ENCODE measurements at places on chromosomes 16 and 17. TPM values are rescaled to one million over a fixed set of nuclear protein-coding genes. Genes with fewer than 3 reads are reported as not detected.

- no peak for DNase-seq
Observed at GRCh38 chr16:58582971-58583765, 46.5 kb downstream of the CNOT1 start.

DNA sequence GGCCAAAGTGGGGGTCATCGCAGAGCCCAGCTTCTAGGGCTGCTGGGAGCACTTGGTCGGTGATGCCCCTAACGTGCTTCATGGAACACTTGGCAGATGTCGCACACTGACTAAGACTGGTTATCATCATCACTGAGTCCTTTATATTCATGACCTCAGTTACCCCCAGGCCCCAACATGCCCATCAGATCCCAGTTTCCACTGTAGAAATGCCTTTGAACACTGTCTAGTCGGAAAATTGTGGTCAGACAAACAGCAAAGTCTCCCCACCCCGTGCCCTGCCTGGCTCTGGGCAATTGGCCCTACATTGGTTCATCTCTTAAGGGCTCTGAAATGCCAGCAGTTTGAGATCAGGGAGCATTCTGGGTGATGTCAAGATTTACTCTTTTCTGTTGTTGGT lies 51.3 kb downstream of the NKD1 start:
- no peak for DNase-seq

DNAI2 gene
- not detected for polyA plus RNA-seq

DNA sequence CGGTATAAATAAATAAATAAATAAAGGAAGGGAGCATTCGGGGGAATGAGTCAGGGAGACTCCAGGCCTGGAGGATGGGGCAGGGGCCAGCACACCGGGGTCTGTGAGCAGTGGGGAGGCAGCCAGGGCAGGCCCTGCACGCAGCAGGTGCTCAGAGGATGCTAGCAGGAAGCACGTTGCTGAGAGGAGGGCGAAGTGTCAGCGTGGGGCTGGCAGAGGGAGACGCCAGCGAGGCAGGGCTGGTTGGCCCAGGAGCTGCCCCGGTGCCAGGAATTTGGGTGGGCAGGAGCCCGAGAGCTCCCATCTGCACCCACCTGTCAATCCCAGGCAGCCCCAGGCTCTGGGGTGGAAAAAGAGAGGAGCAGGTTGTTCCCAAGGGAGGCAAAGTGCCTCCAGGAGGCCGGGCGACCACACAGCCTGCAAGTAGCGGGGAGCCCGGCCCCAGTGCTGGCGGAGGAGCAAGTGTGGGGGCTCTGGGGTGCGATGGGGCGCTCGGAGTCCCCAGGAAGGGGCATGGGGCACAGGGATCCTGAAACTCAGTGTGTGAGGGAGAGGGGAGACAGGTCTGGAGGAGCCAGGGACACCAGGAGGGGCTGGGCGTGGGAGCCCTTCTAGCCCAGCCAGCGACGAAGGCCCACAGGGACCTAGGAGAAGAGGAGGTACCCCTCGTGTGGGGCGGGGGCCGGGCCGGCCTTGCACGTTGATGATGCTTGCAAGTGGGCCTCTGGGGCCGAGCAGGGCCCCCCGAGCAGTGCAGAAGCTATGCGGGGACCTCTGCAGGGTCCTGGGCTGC lies 28.0 kb downstream of the SOX8 start:
- DNase-seq: no peak

GRCh38 chr16:25959221-25959620 lies 267.5 kb downstream of the HS3ST4 start:
- DNase-seq: no peak

SLC35G6 gene
- polyA plus RNA-seq: not detected

GRCh38 chr17:45222289-45222995 lies 757 bp downstream of the FMNL1 start:
- DNase-seq: no peak

GRCh38 chr17:78697554-78698343 lies 84.3 kb downstream of the CYTH1 start:
- no peak for DNase-seq

KRTAP9-2 gene
- not detected for polyA plus RNA-seq

DNA sequence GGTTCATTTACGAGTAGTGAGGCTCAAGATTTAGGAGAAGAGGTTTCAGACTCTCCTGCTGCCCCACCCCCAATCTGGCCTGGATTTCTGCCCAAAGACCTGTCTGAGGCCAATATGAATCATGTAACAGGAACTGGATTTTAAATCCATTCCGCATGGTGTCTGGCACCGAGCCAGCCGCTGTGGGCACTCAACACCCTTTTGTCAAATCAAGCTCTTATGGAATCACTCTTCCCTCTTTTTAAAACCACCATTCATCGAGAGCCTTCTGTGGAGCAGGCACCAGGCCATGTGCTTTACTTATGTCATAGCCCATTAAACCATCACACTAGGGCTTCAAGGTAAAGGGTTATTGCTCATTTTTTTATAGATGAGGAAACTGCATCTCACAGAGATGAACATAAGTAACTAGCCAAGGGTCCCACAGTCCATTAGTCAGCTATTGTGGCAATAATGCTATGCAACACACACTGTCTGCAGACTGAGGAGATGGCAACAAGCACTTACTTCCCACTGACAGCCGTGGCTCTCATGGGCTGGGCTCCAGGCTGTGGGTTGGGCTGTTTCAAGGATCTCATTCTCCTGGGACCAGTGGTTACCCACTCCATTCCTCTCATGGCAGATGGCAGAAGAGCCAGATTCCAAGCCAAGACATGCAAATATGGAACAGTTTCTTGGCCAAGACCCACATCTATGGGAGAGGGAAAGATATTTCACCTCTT lies 93.6 kb downstream of the WSCD1 start:
- no peak for DNase-seq

KRT20 gene
- not detected for polyA plus RNA-seq

DNA sequence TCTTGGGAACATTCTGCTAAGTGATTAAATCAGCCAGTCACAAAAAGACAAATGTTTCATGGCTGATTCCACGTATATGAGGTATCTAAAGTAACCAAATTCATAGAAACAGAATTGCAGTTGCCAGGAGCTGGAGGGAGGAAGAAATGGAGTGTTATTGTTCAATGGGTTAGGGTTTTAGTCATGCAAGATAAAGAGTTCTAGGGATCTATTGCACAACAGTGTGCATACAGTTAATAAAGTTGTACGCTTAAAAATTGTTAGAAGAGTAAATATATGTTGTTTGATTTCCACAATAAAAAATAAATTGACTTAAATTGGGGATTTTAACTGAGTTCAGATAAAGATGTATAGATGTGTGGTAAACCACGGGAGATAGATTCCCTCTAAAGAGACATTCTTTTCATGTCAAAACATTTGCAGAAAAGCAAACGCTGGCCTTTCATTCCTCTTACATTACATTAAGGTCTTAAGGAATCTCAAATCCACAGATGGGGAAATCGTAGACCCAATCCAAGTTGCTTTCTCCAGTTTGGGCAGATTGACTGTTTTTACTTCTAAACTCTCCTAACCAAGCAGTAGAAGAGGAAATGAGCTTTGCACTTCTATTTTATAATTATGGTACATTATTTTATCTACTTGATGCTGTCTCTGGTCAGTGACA lies 4.6 kb downstream of the PRDM7 start:
- no peak for DNase-seq

DNA sequence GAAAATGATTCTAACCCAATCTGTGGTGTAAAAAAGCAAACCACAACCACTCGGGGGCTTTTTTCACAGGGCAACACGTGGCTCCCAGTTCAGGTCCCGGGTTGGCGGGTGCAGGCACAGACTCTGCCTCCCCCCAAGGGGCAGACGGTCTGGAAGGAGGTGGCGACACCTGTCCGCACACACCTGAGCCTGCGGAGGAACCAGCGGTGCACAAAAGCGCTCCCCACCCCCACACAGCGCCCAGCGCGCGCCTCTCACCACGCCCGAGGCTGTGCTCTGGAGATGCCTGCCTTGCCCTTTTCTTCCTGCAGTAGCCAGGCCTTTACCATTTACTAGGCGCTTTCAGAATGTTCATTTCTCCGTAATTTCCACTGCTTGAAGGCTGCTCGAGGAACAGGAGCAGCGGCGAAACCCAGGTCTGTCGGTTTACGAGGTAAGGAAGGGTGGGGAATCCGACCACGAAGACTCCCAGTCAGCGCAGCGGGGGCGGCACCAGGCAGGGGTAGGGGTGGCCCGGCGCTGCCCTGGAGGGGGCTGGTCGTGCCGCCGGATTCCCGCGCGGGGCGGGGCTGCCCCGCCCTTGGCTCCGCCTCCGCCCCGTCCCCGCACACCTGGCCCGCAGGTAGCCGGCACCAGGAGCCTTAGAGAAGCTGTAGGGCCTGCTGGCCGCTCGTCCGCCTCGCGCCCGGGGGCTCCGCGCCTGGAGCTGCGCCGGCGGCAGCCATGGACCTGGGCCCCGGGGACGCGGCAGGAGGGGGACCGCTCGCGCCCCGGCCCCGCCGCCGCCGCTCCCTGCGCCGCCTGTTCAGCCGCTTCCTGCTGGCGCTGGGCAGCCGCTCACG lies at the start of gene USP43:
Gene USP43, plus strand, starts transcription at position 608 of the 842 bp plus-strand sequence. Its CDS starts 116 bp downstream, at position 724.
- DNase-seq: peak; percentile 35

- no peak for DNase-seq
Observed at GRCh38 chr16:76614269-76614668, 337.1 kb downstream of the CNTNAP4 start.

DNA sequence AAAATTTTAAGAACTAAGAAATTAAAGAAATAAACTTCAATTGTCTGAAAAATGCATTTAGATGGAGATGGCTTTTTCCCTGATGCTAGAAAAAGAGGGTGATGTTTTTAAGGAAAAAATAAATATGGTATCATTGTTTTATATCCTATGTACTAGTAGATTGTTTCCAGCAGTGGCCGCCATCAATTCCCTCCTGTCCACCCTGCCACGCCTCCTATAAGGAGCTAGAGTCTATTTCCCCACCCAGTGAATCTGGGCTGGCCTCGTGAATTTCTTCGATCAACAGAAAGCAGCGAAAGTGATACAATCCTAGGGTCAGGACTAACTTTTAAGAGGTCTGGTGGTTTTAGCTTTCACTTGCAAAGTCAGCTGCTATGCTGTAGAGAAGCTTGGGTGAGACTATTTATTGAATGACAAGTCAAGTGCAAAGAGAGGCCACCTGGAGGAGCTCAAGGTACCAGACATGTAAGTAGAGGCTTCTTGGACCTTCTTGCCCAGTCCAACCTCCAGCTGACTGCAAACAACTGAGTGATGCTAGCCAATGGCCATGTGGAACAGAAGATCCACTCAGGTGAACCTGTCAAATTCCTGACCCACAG lies 80.9 kb upstream of the MTMR4 start:
- DNase-seq: no peak

DNA sequence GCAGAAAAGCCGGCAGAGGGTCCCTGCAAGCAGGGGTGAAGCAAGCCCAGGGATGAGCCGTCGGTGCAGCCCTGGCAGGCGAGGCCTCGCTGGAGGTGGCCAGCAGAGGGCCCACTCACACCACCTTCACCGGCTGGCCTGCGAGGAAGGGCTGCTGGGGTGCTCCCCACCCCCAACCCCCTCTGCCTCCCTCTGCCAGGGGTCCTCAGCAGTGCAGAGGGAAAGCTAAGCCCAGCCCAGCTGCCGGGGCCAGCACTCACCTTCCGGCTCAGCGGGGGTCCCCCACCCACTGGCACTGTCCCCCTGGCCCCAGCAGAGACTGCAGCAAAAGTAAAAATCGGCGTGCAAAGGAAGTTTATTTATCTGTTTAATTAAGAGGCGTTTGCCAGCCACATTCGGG lies 113.4 kb downstream of the ENGASE start:
- no peak for DNase-seq

GRCh38 chr16:54116124-54116655 lies 170.4 kb downstream of the IRX3 start:
- DNase-seq: no peak

- DNase-seq: no peak
Observed at GRCh38 chr17:55267777-55268648, 3.3 kb downstream of the HLF start.

- no peak for DNase-seq
Observed at GRCh38 chr16:84239909-84240308, at the start of gene KCNG4. TSS of gene KCNG4 (minus strand) at chr16:84240012. CDS start at chr16:84237485, 2,527 bp downstream.

DNA sequence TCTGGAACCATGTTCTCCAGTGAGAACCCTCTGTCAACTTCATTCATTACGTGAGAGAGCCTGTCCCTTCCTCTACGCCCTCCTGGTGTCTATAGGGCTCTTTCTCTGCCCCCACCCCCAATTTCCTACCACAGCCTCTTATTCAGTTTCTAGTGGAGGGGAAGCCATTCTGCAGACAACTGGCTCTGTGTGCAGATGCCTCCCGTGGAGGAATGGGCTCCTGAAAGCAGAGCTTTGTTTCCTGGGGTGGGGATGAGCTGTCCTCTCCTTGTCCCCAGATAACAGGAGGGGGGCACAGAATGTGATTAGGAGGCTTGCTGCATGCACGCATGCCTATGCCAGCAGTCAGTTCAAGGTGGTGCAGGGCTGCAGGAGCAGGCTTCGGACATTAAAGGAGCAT lies 31.6 kb downstream of the MMP15 start:
- DNase-seq: no peak

- no peak for DNase-seq
Observed at GRCh38 chr16:46858151-46858550, 26.0 kb upstream of the GPT2 start.

- peak; percentile 35 for DNase-seq
Observed at GRCh38 chr16:54568906-54569807, 282.6 kb upstream of the IRX3 start.

DNA sequence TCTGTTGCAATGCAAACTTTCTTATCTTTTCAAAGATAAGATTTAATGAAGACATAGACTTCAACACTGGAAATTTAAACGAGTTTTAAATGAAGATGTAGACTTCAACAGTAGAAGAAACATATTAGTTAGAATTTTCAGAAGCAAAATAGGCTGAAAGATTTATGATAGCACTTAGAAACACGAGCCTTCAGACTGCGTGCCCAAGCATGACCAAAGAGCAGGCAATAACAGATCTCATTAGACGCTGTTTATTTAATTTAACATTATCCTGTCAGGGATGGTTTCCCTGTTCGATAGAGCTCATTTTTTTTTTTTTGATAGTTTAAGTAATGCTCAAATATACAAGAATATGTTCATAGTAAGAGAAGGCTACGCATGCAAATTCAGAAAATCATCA lies 604.7 kb upstream of the SOX9 start:
- DNase-seq: peak; percentile 8

- no peak for DNase-seq
Observed at GRCh38 chr16:10859658-10860057, 17.3 kb upstream of the CIITA start.

- DNase-seq: no peak
Observed at GRCh38 chr16:68031951-68032350, 8.9 kb downstream of the DUS2 start.

DNA sequence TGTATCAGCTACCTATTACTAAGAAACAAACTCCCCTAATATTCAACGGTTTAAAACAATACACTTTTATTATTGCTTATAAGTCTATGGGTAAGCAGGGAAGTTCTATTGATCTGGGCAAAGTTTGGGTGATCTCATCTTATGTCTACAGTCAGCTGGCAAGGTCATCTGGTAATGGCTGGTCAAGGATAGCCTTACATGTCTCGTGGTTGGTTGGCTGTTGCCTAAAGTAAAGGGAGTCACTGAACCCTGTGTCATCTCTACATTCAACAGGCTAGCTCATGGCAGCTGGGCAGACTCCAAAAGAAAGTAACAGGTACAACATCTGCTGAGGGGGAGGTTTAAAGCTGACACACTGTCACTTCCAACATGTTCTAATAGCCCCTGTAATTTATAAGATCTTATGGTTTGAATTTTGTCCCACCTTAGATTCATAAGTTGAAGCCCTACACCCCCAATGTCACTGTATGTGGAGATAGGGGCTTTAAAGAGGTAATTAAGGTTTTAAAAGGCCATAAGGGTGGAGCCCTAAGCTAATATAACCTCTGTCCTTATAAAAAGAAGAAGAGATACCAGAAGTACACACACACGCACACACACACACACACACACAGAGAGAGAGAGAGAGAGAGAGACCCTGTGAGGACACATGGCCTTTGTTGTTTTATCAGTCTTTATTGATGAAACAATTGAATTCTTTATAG lies 419.1 kb downstream of the NPIPA8 start:
- DNase-seq: no peak

CASKIN1 gene
- 1.2 TPM for polyA plus RNA-seq

GRCh38 chr17:51995797-51996403 lies 162.6 kb downstream of the CA10 start:
- DNase-seq: no peak
